ENCODE measurements at places on chromosomes 4 and X.

DNA sequence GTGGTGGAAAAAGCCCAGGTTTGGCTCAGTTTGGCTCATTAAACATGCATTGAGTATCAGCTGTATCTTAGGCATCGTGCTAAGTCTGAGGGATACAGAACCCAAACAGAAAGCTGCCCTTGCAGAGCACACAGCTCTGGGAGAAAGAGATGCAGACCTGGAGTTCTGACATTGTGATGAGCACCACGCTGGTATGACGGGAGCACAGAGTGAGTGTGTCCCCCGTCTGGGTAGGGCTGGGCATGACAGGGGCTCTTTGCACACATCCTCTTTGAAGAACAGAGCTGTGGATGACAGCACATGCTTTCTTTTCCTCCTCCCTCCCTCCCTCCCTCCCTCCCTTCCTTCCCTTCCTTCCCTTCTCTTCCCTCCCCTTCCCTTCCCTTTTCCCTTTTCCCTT lies 52.2 kb downstream of the CLCN4 start:
- no peak for DNase-seq

GRCh38 chrX:139905051-139905450 lies 27.8 kb downstream of the ATP11C start:
- DNase-seq, result no peak

GRCh38 chr4:118920247-118920646 lies 31.6 kb downstream of the SYNPO2 start:
- no peak for DNase-seq

DNA sequence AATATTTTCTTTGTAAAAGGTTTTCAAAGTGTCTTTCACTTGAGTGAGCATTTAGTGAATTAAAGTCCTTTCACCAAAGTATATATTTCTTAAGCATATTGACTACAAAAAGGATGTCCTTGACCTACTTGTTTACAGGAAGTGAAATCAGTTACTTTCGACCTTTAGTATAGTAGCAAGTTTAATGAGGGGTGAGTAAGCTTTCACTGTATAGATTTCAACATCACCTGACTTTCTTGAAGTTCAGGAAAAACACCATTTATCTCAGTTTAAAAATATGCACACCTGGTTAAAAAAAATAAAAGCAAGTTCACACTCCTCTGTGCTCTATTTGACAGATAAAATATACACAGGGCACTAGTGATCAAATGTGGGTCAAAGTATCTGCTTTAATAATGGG lies 88.1 kb downstream of the CCSER1 start:
- no peak for DNase-seq

DNA sequence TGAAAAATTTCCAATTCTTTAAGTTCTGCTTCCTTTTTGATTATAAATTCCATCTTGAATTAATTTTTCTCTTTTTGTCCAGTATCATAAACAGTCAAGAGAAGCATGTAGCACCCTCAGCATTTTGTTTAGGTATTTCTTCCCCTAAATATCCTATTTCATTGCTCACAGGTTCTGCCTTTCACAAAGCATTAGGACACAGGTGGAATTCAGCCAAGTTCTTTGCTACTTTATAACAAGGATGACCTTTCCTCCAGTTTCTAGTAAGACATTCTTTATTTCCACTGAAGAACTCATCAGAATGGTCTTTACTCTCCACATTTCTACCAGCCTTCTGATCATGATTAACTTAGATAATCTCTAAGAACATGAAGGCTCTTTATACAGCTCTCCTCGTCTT lies 7.4 kb downstream of the SLC9B1 start:
- DNase-seq, result no peak

- no peak for DNase-seq
Observed at GRCh38 chrX:53018627-53019026, 30.0 kb upstream of the GPR173 start.

DNA sequence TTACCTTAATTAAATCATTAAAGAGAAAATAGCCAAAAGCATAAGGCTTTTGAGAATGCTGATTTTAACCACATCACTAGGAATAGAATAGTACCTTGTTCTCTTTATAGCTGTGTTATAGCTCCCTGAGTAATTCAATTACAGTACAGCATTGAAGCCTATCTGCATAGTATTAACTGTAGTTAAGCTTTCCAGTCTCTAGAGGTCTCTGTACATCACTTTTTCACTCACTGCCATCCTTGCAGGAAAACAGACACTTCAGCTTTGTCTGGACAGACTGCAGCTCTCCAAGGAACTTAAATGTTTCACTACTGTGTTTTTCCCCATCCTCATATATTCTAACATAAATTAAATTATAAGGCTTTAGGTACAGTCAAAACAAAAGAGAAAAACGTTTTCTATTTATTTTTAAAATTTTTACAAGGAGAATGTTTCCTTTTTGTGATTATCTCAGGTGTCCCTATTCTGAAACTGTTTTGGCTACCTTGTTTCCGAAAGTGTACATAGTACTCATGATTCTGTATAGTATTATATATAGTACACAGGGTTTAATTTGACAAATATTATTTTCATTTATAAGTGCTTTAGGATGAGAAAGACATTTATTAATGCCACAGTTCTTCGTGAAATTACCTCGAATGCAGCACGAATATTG lies 407.9 kb downstream of the PCDH18 start:
- no peak for DNase-seq

Measured in activated CD4-positive, alpha-beta T cell treated with anti-CD3 and anti-CD28 coated beads for 48 hours (primary cell).